B cell (primary cell): ENCODE measurements at places on chromosomes 16 and 17.

DNA sequence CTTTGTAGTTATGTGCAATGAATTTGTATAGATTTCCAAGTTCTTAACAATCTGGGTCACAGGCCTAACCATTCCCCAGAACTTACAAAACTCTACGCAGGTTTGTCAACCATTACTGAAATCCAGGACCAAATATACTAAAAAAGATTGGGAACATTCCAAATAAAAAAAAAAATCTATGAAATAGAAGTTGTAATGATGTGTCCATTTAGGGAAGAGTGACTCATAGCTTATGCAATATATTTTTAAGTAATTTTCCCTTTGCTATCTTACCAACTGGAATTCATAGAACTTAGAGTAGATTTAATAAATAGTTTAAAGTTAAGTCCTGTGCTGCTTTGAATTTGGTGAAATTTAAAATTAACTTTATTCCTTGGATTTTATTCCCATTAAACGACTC is 393.2 kb downstream of the PMP22 start:
- DNase-seq = no peak

- no peak for DNase-seq
These were observed 103.2 kb downstream of the NTN1 start for GRCh38 chr17:9124554-9124935.

DNA sequence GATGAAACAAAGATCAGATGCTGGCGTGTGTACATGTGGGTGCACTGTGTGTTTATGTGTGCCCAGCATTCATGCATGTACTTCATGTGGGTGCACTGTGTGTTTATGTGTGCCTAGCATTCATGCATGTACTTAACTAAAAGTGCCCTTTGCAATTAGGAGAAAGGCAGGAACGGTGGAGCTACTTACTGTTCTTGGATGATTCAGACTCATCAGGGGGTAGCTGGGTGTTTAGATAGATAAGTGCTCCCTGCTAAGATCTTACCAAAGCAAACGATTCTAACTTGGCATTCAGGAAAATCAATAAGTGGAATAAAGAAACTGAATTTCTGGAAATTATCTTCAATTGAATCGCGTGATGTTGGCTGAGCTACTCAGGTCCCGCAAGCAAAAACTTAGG is 8.6 kb upstream of the MYH2 start:
- DNase-seq = no peak

DNA sequence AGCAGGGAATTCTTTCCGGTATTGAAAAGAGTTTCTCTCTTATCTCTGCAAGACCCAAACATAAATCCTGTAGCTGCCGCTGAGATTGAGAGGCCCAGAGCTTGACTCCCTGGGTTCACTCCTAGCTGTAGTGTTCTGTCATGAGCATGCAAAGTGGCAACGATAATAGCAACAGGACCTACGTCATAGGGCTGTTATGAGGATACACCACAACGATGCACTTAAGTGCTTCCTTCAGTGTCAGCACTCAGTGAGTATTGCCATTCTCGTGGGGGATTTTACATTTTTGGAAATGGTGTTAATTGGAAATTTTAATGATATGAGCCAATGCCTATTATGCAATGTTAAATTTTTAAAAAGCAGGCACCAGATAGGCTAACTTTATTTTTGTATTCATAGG is 199.8 kb downstream of the CYLD start:
- no peak for DNase-seq

DNA sequence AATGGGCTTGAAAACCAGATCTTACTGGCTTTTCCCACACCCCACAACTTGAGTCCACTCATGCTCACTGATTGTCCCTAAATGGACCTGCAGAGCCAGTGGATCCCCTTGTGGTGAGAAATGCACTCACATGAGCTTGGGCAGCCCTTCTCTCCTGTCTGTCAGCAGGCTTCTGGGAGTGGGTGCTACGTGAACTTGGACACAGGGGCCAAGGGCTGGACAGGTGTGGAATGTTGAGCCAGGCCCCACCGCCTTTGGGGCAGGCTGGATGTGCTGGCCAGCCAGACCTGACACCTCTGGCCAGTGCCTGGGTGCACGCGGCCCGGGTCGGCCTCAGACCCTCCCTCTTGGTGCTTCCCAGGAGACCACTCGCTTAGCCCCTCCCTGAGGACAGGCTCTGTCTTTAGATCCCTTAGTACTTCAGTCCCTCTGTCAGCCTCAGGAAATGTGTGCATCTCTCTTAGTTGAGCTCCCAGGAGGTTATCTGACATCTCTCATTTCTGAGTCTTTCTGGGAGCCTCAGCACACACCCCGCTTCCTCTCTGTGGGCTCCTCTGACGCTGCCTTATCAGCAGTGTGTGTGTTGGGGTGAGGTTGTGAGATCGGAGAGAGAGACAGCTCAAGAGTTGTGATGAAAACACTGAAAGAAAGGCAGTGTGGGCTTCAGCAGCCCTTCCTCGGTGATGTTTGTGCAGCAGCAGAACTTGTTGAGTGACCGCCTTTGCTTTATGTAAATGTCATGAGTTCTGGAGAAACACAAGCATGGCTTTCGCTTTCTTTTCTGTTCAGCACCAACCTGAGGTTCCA is 117.0 kb downstream of the RAB11FIP4 start:
- DNase-seq = peak; percentile 79

- DNase-seq = no peak
These were observed 173.7 kb downstream of the TRIM37 start for GRCh38 chr17:58932956-58933355.

DNA sequence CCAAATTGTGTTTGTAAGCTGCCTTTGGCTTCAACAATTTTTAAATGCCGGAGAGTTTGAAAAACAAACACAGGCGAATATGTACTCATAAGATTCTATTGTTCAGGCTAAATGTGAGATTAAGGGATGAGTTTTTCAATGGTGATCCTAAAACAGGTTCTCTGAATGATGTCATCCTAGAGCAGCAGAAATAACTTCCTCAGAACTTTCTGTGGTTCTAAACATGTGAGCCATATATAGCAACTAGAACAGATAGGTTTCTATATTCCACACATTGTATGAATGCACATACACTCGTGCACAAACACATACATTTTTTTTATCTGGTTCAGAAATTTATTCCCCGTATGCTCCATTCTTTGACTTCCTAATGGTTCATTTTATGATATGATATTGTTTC is 1352.2 kb downstream of the CDH8 start:
- DNase-seq = no peak

DNA sequence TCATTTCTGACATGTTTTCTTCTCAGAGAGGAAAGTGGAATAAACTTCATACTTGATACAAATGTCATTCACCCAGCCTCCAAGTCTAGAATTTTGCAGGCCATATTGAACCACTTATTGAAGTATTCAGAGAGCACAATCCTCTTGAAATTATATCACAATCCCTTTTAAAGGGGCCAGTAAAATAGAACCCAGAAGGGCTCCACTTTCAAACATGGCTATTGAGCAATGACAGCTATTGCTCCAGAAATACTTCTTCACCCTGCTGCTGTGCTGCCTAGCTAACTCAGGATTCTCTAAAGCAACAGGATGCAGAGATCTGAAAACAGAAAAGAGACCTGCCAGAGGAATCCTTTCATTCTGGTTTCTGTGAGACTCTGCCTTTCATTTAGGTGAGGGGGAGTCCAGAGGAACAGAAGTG is 275.0 kb upstream of the CDH5 start:
- no peak for DNase-seq

DNA sequence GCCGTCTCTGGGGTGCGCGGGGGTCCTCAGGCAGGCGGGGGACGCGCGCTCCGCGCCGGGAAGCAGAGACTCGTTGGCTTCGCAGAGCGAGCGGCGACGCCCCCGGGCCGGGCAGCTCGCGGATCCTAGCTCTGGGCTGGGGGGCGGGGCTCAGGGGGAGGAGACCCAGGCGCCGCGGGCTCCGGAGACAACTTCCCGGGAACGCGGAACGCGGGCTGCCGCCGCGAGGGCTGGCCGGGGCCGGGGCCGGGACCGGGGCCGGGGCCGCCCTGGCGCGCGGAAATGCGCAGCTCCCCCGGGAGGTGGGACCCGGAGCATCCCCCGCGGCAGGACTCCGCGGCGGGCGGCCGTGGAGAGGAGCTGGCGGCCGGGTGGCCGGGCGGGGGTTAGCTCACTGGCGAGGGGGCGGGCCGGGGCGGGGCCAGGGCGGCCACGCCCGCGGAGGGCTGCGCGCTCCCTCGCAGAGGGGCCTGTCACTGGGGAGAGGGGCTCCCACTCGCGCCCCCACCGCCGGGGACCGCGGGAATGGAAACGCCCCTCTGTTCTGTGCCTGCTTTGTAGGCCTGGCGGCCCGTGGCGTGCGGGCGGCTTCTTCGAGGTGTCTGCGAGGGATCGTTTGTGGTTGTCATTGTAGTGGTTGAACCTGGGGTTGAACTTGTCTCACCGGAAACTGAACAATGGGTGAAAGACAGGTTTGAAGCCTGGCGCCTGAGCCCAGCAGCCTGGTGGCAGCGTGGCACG is at the start of gene GAS7:
Gene GAS7, minus strand, starts transcription at position 98 of the 741 bp plus-strand sequence.
- peak; percentile 46 for DNase-seq

GRCh38 chr17:49842371-49842770 is 5.5 kb downstream of the TAC4 start:
- no peak for DNase-seq

GRCh38 chr17:70357190-70357589 is 187.9 kb downstream of the KCNJ2 start:
- no peak for DNase-seq

GRCh38 chr16:29714396-29714795 is 31.4 kb downstream of the C16orf54 start:
- DNase-seq = no peak

- DNase-seq = no peak
These were observed 10.1 kb upstream of the ERCC4 start for GRCh38 chr16:13909872-13910303.

- DNase-seq = no peak
These were observed 17.1 kb downstream of the UNC45B start for GRCh38 chr17:35164716-35165115.

DNA sequence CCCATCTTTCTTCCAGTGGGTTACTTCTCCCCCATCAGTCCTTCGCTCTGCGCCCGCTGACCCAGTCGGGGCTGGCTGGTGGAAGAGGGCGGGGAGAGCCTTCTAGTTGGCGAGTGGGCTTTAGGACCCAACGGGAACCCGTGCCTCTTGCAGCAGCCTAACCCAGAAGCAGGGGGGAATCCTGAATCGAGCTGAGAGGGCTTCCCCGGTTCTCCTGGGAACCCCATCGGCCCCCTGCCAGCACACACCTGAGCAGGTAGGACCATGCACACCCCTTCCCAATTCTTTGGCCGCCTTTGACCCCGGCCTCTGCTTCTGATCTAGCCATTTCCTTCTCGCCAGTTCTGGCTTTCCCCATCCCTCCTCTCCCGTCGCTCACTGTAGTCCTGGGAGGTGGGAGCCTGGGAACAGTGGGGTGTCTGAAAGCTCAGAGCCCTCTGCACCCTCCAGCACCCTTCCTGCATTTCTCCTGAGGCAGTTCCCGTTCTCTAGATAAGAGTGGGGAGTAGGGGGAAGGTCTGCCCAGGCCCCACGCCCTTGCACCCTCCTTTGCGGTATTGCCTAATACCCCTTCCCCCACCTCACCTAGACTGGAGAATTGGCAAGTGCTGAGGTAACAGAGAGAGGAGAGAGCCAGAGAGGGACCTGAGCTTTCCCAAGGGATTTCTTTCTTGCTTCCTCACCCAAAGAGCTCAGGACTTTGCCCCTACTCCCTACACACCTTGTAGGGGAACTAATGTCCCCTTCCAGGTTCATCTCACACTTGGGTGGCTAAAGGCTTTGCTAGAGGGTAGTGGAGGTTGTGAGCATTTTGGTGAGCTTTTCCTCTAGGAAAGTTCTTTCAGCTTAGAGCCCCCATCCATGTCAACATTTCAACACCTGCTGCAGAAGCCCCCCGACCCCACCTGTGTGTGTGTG is at the start of gene RARA:
Gene RARA, plus strand, starts transcription at position 150 of the 918 bp plus-strand sequence. CDS start 22,039 bp downstream, outside the sequence.
- peak; percentile 61 for DNase-seq

DNA sequence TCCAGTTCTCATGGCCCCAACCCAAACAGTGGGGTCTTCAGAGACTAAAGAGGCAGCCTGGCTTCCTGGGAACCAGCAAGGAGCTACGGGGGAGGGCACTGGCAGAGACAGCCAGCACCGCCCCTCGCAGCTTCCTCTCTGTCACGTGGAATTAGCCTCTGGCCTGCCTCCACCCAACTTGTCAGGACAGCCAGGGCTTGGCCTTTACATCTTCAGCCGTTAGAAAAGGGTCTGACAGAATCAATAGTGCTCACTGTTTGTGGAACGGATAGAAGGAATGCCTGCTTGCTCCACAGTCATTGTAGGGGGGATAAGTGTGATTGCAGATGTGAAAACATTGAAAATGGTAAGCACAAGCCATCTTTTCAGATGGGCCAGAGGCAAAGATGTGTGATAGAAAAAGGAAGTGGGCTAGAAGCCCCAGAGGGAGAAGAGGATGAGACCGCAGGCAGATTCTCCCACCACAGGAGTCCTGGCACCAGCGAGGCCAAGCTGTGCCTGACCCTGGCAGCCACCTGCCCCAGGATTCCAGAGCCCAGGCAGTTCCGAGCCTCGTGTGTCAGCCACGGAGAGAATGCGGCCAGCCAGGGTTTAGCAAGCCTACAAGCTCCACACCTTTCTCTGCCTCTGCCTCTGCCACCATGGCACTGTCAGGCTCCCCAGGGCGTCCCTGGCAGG is 18.6 kb downstream of the GRIN2C start:
- DNase-seq = peak; percentile 46

DNA sequence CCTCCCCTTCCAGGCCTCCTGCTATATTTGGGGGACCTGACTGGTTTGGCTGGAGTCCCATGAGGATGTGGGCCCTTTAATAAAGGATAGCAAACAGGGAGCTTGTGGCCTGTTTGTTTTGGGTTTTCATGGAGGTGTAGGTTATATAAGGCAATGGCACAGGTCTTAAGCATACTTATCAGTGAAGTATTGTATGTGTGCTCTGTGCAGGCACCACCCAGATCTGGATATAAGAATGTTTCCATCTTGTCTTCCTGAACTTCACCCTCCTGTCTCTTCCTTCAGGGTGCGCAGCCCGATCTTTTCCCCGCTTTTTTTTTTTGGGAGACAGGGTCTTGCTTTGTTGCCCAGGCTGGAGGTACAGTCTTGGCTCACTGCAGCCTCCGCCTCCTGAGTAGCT is 10.6 kb downstream of the SLC52A1 start:
- DNase-seq = no peak

GRCh38 chr17:4544951-4545216 is 10.3 kb downstream of the MYBBP1A start:
- DNase-seq = no peak

DNA sequence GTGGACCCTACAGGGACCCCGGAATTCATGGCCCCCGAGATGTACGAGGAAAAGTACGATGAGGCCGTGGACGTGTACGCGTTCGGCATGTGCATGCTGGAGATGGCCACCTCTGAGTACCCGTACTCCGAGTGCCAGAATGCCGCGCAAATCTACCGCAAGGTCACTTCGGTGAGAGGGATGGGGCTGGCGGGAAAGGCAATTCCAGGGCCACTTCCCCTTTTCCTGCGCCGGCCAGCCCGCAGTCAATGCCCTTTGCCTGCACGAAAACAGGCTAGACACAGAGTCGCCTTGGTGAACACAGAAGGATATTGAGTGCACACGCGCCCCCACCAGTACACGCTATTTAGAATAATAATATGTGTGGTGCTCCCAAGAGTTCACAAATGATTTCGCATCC is 4.0 kb downstream of the WNK4 start:
- DNase-seq = no peak

GRCh38 chr17:60817192-60817591 is 139.5 kb downstream of the BCAS3 start:
- no peak for DNase-seq
